ENCODE measurements at places on chromosomes 16 and 17.
A peak's percentile ranks its signal among the peaks of the same experiment; 100 is the strongest.

DNA sequence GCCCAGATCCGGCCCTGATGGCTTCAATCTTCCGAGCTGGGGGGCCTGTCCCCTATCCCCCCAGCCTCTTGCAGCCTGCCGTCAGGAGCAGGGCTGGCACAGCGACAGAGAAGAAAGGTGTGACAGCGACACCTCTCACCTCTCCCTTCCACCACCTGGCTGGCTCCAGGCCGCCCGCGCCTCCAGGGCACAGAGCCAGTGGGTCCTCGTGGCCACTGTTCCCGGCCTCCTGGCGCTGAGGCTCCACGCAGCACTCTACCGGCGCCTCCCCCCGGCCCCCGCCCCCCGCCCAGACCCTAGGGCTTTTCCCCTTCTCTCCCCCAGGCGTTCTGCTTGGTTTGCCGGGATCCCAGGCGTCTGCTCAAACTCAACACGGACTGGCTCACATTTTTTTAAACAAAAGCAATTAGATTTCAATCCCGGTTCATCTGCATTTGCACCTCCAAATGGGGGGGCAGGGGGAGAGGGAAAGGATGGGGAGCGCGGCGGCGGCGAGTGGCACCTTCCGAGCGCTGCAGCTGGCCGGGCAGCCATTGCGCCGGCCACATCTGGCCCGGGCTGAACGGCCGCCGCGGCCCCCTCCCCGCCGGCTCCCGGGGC is 12.8 kb upstream of the CBX8 start:
- no peak for DNase-seq

DNA sequence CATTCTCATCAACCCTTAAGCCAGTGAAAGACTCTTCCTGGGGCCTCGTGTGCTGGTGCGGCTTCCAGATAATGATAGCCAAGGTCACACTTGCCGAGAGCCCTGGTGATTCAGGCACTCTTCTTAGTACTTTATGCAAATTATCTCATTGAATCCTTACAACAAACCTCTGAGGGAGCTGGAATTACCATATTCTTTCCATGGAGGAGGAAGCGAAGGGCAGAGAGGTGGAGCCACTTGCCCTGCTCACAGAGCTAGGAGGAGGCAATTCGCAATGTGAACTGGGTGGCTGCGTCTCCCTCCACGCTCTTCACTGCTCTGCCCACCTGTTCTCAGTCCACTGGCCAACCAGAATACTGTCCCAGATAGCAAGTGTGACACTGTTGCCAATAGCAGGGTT is 409.7 kb downstream of the SNX29 start:
- no peak for DNase-seq

DNA sequence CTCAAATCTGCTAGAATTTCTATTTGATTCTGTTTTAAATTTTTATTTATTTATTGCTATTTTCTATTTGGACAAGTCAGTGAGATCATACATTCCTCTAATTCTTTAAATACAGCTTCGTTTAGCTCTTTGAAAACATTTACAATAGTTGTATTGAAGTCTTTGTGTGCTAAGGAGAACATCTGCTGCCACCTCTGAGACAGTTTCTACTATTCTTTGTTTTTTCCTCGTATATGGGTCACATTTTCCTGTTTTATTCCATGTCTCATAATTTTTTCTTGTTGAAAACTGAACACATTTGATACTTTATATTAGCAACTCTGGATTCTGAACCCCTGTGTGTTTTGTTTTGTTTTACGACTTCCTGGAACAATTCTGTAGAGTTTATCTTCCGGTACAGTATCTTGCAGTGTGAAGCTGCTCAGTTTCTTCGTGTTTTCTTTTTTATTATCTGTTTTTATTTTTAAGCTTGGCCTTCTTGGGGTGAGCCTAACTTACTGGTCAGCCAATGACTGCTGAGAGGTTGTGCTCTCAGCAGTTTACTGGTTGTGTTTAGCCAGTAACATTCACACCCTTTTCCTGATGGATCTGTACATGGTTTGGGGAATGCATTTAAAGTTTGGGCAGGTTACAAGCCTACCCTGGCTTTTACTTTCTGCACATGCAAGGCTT is 99.0 kb downstream of the CA4 start:
- DNase-seq = no peak

DNA sequence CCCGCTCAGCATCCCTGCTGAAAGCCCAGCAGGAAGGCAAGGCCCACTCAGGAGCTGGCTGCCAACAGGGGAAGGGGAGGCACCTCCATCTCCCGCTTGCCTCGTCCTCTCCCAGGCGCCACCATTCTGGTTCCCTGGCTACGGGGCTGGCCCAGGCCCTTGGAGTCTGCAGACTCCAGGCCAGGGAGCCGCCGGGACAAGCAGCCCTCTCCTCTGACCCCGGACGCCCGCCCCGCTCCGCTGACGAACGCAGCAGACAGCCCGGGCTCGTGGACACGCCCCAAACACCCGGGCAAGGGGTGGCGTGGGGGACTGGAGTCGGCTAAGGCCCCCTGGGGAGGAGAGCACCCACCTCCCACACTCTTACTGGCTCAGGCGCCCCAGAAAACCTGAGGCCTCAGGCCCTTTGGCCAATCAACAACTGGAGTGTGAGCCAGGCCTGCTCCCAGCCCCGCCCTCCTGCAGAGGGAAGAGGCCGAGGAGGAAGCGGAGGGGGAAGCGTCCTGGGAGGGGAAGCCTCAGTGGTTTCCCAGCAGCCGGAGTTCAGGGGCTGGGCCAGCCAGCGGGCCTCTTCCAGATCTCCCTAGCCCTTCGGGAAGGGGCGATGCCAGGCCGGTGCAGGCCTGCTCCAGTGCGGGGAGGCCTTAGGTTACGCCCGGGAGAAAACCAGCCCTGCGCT is 4.2 kb downstream of the MNT start:
- DNase-seq = peak; percentile 12

DNA sequence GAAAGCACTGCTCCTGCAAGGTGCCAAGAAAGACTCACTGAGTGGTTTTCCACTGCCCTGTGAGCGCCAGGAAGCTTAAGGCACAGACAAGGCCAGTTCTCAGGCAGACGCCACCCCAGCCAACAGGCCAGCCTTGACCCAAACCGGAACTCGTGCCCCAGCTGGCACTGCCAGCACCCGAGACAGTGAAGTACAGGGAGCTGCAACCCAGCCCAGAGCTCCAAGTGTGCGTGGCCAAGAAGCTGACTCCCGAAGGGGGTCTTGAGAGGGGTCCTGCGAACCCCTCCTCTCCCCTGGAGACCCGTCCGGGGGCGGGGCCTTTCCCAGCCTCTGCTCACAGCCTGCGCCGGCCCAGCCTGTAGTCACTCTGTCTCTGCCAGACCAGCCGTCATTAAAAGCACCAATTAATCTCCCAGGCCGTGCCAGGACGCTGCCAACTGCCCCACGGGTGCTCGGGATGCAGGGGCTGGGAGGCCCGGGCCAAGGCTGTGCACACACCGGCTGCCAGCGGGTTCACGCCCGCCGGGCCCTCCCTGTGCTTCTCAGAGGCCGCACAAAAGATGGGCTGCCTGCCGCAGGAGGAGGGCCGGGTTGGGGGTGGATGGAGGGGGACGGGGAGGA is 4.4 kb upstream of the SOX8 start:
- no peak for DNase-seq

DNA sequence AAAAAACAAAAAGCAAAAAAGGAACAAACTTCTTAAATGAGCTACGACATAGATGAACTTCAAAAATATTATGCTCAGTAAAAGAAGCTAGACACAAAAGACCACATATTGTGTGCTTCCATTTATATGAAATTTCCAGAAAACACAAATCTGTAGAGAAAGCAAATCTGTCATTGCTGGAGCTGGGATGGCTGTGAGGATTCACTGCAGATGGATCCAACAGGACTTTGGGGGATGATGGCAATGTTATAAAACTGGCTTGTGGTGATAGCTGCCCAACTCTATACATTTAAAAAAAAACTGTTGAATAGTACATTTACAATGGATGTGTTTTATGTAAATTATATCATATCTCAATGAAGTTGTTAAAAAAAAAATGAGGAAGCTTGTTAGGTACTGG is 52.6 kb upstream of the MAP3K14 start:
- no peak for DNase-seq

DNA sequence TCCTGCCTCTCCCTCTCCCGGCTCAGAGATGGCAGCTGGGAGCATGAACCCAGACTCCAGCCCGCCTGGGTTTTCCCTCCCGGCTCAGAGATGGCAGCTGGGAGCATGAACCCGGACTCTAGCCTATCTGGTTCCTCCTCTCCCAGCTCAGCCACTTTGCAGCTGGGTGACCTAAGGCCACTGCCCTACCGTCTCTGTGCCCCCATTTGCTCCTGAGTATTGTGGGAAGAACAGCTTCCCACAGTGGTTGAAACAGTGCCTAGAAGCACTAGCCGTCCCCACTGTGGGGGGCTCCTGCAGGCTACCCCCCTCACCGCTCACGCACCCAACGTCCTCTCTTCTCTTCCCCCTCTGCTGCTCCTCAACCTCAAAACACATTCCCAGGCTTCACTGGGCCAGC is 99.9 kb upstream of the GSE1 start:
- DNase-seq = no peak

DNA sequence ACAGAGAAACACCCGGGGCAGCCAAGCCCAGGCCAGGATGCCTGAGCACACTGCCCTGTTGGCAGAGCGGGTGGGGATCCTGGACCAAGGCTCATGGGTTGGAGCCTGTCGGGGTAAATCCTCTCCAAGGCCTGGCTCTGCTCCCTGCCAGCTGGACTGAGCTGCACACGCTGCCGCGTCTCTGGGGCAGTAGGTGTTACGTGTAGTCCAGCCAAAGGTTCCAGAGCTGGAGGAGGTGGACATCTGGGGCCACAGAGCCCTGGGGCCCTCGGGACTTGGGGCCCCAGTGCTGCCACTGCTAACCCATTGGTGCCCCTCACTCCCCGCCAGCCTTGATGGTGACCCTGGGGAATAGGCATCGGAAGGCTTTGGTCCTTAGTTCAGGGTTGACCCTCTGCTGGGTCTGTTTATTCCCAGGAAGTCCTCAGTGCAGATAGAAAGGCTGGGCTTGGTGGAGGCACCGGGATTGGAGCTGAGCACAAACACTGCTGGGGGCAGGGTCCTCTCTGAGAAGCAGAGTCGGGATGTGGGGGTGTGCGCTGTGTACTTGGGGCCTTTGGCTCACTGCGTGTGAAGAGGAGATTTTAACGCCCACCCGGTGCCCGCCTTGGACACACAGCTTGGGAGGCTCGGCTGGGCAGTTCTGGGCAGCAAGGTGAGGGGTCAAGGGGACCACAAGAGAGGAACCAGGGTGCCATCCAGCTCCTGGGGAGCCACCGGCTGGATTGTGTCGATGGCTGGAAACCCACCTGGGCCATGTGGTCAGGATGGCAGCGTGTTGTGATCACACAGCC is 16.3 kb upstream of the CBX4 start:
- DNase-seq = no peak

DNA sequence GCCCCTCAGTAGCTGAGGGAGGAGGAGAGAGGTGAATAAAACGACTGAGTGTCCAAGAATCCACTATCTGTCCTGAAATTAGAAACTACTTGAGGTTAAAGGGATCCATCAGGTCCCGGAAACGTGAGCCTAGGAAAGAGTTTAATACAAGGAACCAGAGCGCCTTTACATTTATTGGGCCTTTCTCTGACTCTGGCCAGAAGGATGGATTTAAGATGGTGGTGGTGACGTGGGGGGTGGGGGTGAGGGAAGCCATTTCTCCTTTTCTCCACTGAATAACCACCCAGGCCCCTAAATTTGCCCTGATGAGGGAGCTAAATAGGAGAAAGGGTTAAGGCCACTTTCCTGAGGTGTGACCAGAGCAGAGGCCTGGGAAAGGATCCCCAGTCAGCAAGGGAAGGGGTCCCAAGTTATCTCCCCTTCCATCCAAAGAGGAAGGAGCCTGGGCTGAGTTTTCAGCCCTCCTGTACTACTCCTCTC is 1.0 kb upstream of the HOXB9 start:
- DNase-seq = no peak

DNA sequence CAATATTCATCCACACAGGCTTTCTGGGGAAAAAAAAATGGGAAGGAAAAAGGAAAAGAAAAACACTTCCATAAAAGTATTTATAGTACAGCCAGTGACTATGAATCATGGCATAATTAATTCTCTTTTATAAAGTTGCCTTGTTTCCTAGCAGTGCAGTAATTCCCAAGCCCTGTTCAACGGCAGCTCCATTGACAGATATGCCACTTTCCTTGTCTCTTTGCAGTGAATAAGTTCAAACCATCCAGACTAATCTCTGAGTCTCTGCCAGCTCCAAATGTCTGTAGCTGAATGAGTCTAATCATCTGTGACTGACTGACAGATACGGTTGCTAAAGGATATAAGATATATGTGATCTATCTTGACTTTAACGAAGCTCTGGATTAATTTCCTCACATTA is 52.9 kb upstream of the KCNJ16 start:
- DNase-seq = no peak

- DNase-seq = no peak
Observed at GRCh38 chr17:77027271-77027889, 113.4 kb upstream of the SEC14L1 start.

- DNase-seq = no peak
Observed at GRCh38 chr17:66518108-66518507, 215.7 kb downstream of the PRKCA start.

- no peak for DNase-seq
Observed at GRCh38 chr16:87332150-87332549, 15.0 kb upstream of the C16orf95 start.

- no peak for DNase-seq
Observed at GRCh38 chr17:47806913-47807255, 14.7 kb downstream of the OSBPL7 start.

GRCh38 chr17:12631076-12631475 is 34.6 kb upstream of the MYOCD start:
- no peak for DNase-seq
